ENCODE measurements at places on chromosomes 6 and 20.

DNA sequence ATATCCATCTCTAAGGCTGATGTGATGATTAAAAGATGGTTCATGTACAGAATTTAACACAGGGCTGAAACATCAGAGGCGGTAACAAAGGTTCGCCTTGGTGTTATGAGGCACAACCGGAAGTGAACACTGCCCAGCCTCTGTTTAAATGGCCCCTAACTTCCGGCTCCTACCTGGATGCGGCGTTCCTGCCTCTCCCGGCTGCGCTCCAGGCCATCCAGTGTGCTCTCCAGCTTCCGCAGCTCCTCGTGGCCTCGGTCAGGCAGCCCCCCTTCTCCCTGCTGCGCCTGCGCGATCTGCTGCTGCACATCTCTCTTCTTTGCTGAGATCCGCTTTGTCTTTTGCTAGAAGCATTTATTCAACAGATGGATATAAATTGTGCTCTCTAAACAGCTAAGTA, 195.3 kb downstream of the SYNE1 start:
- DNase-seq = no peak

- DNase-seq = peak; percentile 2
Observed at GRCh38 chr6:127022302-127022701, 96.2 kb upstream of the RSPO3 start.

GRCh38 chr6:122553697-122554096, 56.5 kb upstream of the PKIB start:
- DNase-seq = no peak

DNA sequence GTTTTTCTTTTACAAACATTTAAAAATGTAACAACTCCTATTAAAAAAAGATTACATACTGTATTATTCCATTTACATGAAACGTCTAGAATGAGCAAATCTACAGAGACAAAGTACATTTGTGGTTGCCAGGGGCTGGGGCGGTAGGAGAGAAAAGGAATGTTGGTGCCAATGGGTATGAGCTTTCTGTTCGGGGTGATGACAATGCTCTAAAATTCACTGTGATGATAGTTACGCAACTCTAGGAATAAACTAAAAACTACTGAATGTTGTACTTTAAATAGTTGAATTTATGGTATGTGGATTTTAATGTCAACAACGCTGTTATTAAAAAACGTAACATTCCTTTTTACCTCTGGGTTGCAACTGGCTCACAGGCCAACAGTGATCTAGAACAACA, 211.1 kb downstream of the GMDS start:
- DNase-seq = no peak

- DNase-seq = peak; percentile 15
Observed at GRCh38 chr6:35522660-35523658, 10.3 kb upstream of the TULP1 start.

DNA sequence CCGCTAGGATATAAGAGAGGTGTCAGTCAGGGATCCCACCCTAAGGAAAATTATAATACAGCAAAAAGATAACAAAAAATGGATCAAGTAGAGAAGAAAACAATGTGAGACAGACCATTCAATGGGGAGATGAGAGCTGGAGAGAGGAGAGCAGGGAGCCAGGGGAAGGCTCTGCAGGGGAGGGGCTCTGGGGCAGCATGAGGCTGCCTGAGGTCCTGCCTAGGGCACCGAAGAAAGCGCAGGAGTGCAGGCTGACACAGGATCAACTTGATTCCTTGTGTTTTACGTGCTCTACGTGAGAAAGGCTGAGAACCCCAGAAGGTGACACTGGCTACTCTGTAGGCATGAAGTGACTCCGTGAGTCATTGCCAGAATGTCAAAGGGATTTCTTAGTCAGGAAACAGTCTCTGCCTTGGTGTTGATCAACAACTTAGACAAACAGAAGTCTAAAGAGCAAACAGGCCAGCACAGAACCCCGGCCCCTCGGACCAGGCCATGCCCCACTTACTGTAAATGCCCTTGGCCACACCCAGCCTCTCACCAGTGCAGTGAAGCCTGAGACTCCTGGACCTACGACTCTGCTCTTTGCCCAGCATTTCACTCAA, 290.1 kb upstream of the PRDM1 start:
- no peak for DNase-seq

DNA sequence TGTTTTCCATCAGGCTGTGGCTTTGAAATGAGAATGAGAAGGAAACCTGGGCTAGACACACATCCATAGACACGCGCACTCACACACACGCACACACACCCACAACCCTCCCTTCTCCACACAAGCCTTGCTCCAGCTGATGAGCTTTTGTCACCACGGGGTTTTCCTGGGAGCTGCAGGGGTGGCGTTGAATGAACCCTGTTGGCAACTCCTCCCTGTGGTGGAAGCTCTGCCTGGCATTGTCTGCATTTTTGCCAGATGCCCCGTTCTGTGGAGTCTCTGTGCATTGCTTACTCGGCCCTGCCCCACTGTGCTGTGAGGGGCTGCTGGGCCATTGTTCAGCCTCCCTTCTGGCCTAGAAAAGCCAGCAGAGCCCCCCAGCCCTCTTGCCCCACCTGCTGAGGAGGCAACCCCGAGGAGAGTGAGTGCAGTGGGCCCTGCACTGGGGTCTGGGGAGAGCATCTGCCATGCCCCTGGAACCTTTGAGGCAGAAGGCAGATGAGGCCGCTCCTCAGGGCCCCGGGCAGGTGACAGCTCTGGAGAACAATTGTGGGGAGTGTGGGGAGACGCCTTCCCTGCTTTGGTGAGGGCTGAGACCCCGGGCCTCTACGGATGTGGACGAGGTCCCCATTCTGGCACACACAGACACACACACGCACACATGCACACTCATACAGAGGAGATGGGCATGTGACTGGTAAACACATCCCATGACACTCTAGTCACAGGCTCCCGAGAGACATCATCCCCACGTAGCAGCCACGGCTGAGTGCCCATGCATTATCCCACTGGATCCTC, 9.9 kb downstream of the ADIG start:
- no peak for DNase-seq

Measured in DMS 273 treated with DMSO at 0.1 percent for 48 hours (cell line).